ENCODE measurements at places on chromosomes 2 and 18.

DNA sequence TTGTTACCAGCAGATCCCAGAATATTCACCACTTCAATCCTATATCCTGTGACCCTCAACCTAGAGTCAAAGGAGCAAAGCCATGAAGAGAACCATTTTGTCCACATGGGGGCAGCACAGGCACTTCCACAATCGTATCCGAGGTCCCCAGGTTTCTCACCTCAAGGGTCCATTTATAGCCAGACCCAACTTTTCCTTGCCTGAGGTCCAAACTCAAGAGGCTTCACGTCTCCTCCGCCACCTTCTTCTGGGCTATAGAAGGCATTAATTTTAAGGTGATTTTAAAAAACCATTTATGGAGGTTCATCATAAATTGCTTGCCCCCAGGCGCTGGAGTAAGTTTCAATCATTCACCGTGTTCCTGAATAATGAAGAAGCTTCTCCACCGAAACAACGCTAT, 111.6 kb upstream of the NABP1 start:
- DNase-seq, result no peak

- DNase-seq, result no peak
Observed at GRCh38 chr18:79588636-79589481, 90.7 kb upstream of the CTDP1 start.

GRCh38 chr2:219624565-219624964, 2.9 kb upstream of the SLC4A3 start:
- DNase-seq, result no peak

- no peak for DNase-seq
Observed at GRCh38 chr18:77071711-77072292, 60.8 kb downstream of the MBP start.

DNA sequence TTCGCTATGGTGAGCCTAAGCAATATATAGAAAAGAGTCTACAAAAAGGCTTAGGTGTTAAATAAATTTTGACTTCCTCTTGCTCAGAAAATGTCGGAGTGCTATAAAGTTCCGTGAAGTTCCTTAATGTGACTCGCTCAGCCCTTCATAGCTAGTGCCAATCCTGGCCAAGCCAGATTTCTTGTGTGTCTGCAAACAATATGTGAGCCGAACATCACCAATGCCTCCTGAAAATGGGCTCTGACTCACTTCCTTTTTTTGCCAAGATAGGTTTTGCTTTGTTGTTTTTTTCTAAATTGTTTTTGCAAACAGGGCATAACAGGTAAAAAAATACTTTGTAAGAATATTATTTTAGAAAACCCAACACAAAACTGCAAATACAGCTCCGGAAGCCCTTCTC, 26.1 kb downstream of the CDC42EP3 start:
- no peak for DNase-seq

DNA sequence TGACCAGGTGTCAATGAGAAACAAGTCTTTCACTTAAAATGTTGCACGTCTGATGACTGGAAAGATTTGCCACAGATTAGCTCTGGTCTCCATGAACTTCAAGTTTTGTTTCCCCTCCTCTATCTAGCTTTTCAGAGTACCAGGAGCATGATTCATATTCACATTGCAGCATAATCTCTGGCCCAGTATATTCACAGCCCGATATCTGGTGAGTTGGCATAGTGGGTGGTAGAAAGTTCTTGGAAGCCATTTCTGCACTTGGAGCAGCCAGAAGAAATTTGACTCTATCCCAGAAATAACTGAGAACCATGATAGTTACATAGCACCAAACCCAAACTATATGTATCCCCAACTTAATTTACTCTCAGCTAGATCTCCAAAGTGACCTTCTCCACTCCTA, 503.9 kb downstream of the PID1 start:
- DNase-seq, result no peak

Data from epithelial cell of prostate (primary cell).